Activated B cell treated with CpG ODN at 0.5 μM for 24 hours (primary cell): ENCODE measurements at places on chromosomes 6 and 20. TPM values are rescaled to one million over a fixed set of nuclear protein-coding genes. Genes with fewer than 3 reads are reported as not detected.

DNA sequence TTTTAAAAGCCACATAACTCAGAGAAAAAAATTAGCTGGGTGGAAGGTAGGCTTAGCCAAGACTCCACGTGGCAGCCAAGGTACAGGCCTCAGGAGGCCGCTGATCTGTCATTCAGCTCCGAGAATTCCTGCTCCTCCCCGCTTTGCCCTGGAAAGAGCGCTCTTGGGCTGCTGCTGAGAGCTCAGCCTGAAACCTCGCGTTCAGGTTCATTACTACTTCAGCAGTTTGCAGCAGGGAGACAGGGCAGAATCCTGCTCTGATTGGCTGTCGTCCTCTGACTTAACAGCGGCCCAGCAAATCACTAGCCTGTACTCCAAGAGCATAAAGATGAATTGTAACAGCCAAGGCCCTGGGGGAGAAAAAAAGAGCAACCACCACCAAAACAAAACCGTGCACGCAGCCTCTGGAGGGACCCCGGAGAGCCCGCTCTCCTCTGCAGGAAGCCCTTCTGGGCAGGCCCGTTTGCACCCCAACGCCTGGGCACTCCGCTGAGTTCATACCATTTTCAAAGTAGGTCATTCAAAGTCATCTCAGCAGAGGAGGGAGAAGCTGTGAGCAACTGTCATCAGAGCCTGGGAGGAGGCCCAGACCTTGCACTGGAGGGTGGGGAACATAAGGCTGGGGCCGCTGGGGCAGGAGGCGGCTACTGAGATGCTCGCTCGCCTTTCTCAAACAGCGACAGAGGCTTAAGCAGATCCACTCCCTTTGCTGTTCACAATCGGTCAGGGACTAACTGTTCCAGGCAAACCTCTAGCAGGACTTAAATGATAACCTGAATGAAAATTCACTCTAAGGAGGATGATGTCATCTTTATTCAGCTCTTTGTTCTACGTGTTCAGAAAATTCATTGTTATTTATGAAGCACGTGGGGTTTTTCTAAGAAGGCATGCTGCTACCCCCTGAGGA lies 42.3 kb upstream of the ATXN1 start:
- H3K4me1 ChIP-seq = no peaks in the 10 kb centered on the region
- H3K4me3 ChIP-seq = no peak overlapping the region
- no peak overlapping the region for H3K27ac ChIP-seq
- H3K36me3 ChIP-seq = no peaks in the 10 kb centered on the region

DNA sequence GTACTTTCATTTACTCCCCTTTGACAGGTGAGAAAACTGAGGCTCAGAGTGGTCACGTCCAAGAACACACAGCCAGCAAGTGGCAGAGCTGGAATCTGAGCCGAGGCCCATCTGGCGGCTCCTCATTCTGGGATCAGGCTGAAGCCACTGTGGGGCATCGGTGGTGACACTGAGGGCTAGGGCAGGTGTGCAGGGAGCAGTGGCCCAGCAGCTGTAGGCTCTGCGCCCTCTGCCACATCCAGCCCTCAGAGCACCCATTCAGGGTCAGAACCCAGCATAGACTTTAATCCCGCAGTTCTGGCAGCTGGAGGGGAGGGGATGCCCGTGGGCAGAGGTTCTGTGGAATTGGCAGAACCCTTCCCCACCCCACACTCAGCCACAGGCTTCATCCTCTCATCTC lies 210.3 kb downstream of the PREX1 start:
- H3K27me3 ChIP-seq = no peaks in the 10 kb centered on the region
- DNase-seq = no peak
- H3K27ac ChIP-seq = no peak overlapping the region
- H3K4me1 ChIP-seq = peaks cover 10% of the 10 kb centered on the region
- H3K4me3 ChIP-seq = no peak overlapping the region

GRCh38 chr6:149567194-149567586 lies 1.0 kb downstream of the GINM1 start:
- peaks cover 22% of the 10 kb centered on the region for H3K4me1 ChIP-seq
- no peak for DNase-seq
- H3K27ac ChIP-seq = peak overlapping the region; percentile 81
- H3K36me3 ChIP-seq = peaks cover 8% of the 10 kb centered on the region
- peak overlapping the region; percentile 93 for H3K4me3 ChIP-seq

DNA sequence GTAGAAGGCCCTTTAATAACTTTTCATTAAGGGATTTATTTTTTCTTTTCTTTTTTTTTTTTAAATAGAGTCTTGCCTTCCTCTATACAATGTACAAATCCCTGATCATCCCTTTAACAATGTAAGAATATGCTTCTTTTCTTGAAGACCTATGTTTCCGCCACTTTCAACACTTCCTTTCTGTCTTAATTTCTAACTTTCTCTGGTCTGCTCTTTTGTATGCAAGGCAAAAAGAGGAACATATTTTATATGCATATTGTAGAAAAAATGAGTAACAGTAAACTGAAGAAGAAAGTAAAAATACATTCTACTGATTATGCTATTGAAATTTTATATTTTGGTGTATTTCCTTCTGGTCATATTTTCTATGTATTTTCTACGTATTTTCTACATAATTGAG lies 484.7 kb downstream of the TFAP2B start:
- no peaks in the 10 kb centered on the region for H3K4me1 ChIP-seq
- no peak overlapping the region for H3K4me3 ChIP-seq
- no peak for DNase-seq
- no peaks in the 10 kb centered on the region for H3K36me3 ChIP-seq
- H3K27me3 ChIP-seq = no peaks in the 10 kb centered on the region
- H3K27ac ChIP-seq = no peak overlapping the region

DNA sequence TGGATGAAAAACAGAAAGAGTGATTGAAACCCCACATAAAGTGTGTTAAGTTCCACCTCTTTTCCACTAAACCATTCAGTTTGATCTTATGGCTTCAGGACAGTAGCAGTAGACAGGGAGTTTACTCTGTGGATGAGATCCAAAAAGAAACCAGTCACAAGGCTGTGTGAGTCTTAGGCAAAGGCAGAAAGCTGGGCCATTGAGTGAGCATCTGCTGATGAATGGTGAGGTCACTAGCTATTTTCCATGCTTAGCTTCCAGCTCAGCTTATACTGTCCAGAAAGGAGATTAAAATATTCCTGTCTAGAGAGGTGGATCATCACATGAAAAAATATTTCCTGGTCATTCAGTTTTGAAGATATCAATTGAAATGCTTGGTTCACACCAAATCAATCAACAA lies 1643.9 kb downstream of the HACE1 start:
- H3K4me1 ChIP-seq = no peaks in the 10 kb centered on the region
- H3K27ac ChIP-seq = no peak overlapping the region
- DNase-seq = no peak
- no peaks in the 10 kb centered on the region for H3K27me3 ChIP-seq

GRCh38 chr6:47145212-47145611 lies 103.1 kb upstream of the ADGRF1 start:
- H3K27ac ChIP-seq = no peak overlapping the region
- peaks cover 6% of the 10 kb centered on the region for H3K27me3 ChIP-seq
- no peak overlapping the region for H3K4me3 ChIP-seq
- no peaks in the 10 kb centered on the region for H3K4me1 ChIP-seq

DNA sequence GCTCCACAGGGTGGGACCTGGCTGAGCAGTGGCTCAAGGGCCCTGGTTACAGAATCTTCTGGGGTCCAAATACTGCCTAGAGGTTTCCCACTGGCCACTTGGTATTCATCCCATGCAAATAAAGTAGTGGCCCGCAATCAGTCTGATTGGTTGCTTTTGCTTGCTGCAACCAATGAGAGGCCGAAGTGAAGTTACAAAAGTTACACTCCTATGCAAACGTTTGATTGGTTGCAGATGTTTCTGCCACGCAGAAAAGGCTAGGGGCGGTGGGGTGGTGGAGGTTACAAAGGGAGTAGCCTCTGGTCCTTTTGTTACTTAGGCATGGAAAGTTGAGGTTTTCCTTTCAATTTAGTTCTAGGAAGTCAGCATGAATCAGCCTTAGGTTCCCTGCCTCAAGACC lies 3.6 kb upstream of the NHLRC1 start:
- H3K4me3 ChIP-seq = no peak overlapping the region
- no peak for DNase-seq

- H3K4me1 ChIP-seq = no peaks in the 10 kb centered on the region
- no peaks in the 10 kb centered on the region for H3K27me3 ChIP-seq
These were observed 57.8 kb downstream of the CDK5RAP1 start for GRCh38 chr20:33343521-33343920.

- no peaks in the 10 kb centered on the region for H3K4me1 ChIP-seq
- H3K36me3 ChIP-seq = no peaks in the 10 kb centered on the region
- H3K27me3 ChIP-seq = no peaks in the 10 kb centered on the region
- H3K27ac ChIP-seq = no peak overlapping the region
These were observed 367.6 kb downstream of the TENT5A start for GRCh38 chr6:81384921-81385320.

GRCh38 chr6:132205946-132206345 lies 195.3 kb downstream of the MOXD1 start:
- no peaks in the 10 kb centered on the region for H3K36me3 ChIP-seq
- H3K27ac ChIP-seq = no peak overlapping the region
- no peak for DNase-seq
- H3K27me3 ChIP-seq = peaks cover 11% of the 10 kb centered on the region
- H3K4me3 ChIP-seq = no peak overlapping the region
- no peaks in the 10 kb centered on the region for H3K4me1 ChIP-seq

DNA sequence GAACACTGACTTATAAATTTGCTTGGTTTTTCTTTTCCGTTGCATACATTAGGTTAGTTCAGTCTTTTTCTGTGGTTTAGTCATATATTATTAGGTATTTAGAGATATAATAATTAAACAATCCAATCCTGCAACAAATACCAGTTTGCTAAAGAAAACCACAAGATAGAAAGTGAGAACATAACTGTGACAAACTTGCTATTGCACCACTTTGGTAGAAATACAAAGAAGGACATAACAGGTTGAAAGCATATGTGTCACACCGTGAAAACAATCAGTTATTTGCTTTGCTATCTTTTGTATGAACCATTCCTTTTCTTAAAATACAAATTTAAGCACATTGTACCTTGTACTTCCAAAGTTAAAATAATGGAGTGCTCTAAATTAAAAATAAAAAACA lies 42.0 kb upstream of the KCNQ5 start:
- H3K4me1 ChIP-seq = no peaks in the 10 kb centered on the region
- H3K27ac ChIP-seq = no peak overlapping the region
- DNase-seq = no peak
- peaks cover 6% of the 10 kb centered on the region for H3K27me3 ChIP-seq

DNA sequence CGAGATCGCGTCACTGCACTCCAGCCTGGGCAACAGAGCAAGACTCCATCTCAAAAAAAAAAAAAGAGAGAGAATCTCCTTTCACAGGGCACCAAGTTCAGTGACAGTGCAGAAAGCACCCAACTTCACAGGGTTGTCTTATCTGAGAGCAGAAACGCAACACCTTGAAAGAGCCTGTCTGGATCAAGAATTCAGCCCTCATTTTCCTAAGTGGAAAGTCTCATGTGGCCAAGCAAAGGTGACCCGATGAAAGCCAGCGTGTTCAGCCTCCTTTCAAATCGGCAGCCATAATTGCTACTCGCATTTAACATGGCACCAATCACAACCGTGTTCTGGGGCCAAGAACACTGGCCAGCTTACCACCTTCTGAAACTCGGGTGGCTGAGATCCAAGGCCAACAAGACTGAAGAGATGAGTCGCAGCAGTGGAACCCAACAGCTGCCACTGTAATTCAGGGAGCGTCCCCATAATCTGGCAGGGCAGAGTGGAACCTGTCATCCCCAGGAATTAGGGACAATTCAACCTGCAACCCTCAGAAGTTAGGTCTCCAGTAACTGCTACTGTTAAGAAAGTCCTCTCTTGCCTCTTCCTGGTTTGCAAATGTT lies 536.7 kb upstream of the JARID2 start:
- no peak overlapping the region for H3K4me3 ChIP-seq
- peaks cover 14% of the 10 kb centered on the region for H3K4me1 ChIP-seq
- H3K27ac ChIP-seq = no peak overlapping the region
- no peak for DNase-seq

- H3K4me3 ChIP-seq = no peak overlapping the region
- peaks cover 20% of the 10 kb centered on the region for H3K4me1 ChIP-seq
- peaks cover 15% of the 10 kb centered on the region for H3K36me3 ChIP-seq
- no peak overlapping the region for H3K27ac ChIP-seq
These were observed 3.4 kb upstream of the SYS1 start for GRCh38 chr20:45359406-45360148.

- no peak overlapping the region for H3K27ac ChIP-seq
- no peaks in the 10 kb centered on the region for H3K36me3 ChIP-seq
- peaks cover 12% of the 10 kb centered on the region for H3K27me3 ChIP-seq
- DNase-seq = no peak
- H3K4me1 ChIP-seq = no peaks in the 10 kb centered on the region
- no peak overlapping the region for H3K4me3 ChIP-seq
These were observed 5.8 kb upstream of the SSTR4 start for GRCh38 chr20:23029324-23029723.

- H3K27ac ChIP-seq = no peak overlapping the region
- H3K36me3 ChIP-seq = peaks cover 11% of the 10 kb centered on the region
- H3K4me3 ChIP-seq = no peak overlapping the region
- peaks cover 13% of the 10 kb centered on the region for H3K4me1 ChIP-seq
- DNase-seq = no peak
These were observed 86.1 kb upstream of the EZR start for GRCh38 chr6:158905277-158905676.

- no peak overlapping the region for H3K27ac ChIP-seq
- H3K4me3 ChIP-seq = no peak overlapping the region
- no peaks in the 10 kb centered on the region for H3K36me3 ChIP-seq
- H3K27me3 ChIP-seq = no peaks in the 10 kb centered on the region
- no peak for DNase-seq
These were observed 620.0 kb downstream of the PKHD1 start for GRCh38 chr6:51467231-51467952.

DNA sequence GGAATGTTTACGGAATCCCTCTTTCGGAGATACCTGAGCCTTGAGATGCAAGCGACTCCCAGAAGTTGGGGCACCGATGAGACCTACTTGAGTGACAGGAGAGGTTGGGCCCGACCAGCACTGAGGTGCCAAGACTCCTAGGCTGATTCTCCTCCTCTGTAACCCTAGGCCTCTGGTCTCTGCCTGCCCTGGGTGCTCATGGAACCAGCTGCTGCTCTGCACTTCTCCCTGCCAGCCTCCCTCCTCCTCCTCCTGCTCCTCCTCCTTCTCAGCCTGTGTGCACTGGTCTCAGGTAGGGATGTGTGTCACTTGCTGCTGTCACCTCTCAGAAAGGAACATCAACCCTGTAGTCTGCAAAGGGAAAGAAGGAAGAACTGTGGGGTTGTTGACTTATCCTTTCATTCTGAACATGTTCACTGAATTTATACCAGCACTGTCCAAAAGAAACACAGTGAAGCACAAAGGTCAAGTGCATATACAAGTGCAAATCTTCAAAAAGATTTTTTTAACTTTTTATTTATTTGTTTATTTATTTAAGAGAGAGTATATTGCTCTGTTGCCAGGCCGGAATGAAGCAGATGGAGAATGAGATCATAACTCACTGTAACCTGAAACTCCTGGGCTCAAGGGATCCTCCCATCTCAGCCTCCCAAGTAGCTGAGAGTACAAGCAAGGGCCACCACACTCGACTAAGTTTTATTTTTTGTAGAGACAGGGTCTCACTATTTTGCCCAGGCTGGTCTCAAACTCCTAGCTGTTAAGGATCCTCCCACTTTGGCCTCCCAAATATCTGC lies 913 bp downstream of the BTN2A2 start:
- peak overlapping the region; percentile 94 for H3K27ac ChIP-seq
- peaks cover 42% of the 10 kb centered on the region for H3K36me3 ChIP-seq
- peak overlapping the region; percentile 97 for H3K4me3 ChIP-seq
- DNase-seq = no peak

TEAD3 gene
- 0.13 and 0.34 TPM in 2 replicates for total RNA-seq

RAB44 gene
- 0.20 TPM in 1 of 2 replicates, not detected in the other for total RNA-seq

SLC32A1 gene
- not detected in 2 replicates for total RNA-seq

SERPINB6 gene
- total RNA-seq = 51.7 and 56.1 TPM in 2 replicates

ERVFRD-1 gene
- total RNA-seq = not detected in 2 replicates

RIMS1 gene
- not detected in 2 replicates for total RNA-seq

C6orf58 gene
- total RNA-seq = not detected in 2 replicates

NOX3 gene
- total RNA-seq = not detected in 2 replicates
